ENCODE measurements at places on chromosomes 3 and 15.

GRCh38 chr15:62770752-62771151 is 271.8 kb upstream of the TPM1 start:
- DNase-seq: no peak

- no peak for DNase-seq
Observed at GRCh38 chr3:120908795-120909601, 993 bp downstream of the STXBP5L start.

DNA sequence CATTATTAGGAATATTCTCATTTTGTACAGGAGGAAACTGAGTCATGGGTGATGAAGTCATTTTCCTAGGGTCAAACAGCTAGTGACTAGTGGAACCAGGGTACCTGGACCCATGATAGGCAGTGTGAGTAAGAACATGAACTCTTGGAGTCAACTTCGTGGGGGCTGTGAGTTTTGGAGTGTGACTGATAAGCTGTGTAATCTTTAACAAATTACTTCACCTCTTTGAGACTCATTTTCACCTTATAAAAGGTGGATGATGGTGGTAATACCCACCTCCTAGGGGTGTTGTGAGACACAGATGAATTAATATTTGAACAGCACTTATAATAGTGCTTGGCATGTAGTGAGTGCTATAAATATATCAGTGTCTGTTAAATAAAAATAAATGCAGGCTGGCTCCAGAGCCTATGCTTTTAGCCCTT is 9.1 kb downstream of the SEMA6D start:
- DNase-seq: no peak

DNA sequence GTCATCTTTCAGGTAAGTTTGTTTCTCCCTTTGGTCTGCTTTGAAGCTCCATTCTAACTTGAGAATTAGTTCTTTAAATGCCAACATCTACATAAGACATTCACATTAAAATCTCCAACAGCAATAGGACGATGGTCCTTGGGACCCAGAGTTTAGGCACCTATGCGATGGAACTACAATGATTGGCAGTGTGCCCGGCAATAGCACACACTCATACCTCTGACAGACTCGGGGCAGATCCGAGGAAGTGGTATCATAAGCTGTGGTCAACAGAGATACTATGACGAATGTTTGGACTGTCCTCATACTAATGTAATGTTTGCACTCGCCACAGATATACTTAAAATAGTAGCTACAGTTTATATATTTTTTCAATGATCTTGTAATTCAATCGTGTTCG is 34.2 kb upstream of the NR2F2 start:
- DNase-seq: no peak

DNA sequence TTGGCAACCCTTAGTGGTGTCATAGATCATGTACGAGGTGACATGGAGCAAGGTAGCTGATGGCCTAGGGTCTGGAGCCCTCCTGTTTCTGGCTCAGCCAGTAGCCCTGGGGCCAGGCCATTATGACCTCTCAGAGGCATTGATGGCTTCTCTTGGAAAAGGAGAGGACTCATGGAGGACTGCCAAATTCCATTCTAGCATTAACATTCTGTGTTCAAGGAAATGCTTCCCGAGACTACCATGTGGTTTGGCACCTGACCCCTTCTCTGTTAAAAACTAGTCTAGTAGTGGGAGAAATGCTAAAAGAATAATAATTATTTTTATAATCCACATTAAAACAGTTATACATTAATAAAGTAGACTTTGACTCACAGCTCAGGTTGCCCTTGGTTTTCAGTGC is 40.2 kb upstream of the ADAMTSL3 start:
- DNase-seq: no peak

DNA sequence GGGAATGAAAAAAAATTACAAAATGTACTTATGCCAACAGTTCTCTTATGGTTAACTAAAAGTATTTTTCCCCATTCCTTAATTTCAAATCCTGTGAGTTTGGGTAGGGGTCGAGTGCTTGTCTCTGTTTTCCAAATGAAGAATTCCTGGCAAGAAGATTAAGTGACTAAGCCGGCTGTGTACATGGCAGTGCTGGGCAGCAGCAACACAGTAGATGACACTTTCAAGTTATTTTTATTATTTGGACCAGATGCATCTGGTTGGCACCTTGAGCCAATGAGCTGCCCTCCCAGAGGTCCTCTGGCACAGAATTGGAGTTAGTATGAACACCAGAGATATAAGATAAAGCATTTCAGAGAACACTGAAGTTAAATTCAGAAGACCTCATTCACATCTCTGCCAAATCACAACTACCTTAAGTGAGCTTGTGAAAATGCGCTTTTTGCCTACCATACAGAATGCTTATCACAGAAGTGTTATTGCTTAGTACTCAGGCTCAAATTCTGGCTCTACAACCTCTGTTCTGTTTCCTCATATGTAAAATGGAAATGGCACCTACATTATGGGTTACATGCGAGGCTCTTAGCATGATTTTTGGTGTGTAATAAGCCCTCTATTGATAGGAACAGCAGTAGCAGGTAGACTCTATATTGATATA is 256.9 kb downstream of the UBE2E2 start:
- no peak for DNase-seq

- no peak for DNase-seq
Observed at GRCh38 chr15:90211440-90212143, 10.5 kb downstream of the SEMA4B start.

- no peak for DNase-seq
Observed at GRCh38 chr15:31328969-31329639, 2.5 kb downstream of the KLF13 start.

GRCh38 chr3:37607604-37608003 is 254.1 kb upstream of the CTDSPL start:
- DNase-seq: no peak

- DNase-seq: no peak
Observed at GRCh38 chr3:60841355-60841754, 409.9 kb downstream of the FHIT start.

- DNase-seq: no peak
Observed at GRCh38 chr15:57440799-57441198, 64.5 kb downstream of the CGNL1 start.

DNA sequence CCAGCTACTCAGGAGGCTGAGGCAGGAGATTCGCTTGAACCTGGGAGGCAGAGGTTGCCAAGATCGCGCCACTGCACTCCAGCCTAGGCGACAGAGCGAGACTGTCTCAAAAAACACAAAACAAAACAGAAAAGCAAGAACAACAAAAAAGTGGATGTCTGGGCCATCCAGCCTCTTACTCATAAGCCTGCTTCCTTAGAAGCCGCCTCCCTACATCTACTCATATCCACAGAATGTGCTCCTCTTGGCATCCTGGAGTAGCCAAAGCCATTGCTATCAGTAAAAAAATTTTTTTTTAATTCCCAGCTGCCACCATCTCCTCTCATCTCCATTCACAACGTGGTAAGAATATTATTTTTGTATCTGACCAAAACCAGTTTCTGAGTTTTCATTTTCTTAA is 10.8 kb downstream of the ZSCAN2 start:
- DNase-seq: no peak

DNA sequence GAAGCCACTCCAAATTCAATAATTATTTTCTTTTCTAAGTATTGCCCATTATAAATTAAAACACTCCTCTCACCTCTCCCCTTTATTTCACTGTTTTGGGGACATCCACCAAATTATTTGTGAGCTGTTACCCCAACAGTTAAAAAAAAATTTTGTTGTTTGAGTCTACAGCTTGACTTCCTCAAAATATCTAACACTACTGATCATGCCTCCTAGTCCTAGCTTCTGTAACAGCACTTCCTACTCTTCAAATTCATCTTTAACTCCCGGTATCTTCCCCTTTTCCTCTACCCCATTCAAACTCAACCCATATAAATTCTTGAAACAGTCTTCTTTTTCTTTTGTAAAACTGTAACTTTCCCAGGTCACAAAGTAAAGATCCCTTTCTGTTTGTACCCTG is 15.9 kb downstream of the PARL start:
- no peak for DNase-seq

DNA sequence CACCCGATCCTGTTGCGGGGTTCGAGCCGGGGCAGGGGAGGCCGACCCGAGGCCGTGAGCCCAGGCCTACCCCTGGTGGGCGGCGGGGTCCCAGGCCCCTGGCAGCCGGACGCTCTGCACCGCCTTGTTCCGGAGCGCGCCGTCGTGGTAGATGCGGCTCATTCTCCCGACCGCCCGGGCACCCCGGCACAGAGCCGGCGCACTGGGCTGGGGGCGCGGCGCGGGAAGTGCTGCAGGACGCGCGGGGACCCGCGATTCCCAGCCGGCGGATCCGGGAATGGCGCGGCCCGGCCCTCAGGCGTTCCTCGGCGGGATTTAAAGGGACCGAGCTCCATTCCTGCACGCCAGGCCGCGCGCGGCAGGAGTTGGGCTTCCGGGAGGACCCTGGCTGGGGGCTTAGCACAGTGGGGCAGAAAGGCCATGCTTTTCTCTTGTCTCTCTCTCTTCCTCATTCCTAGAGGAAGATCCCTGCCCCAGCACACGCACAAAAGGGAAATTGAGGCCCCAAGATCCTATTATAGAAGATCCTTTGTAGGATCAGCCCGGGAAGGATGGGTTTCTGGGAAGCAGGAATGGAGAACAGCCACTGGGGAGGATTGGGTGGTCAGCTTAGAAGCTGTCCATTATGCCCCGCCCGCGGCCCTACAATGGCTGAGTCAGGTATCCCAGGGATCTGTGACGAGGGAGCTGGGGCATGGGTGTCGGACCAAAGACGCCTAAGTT is at the start of gene ARPIN:
Gene ARPIN, minus strand, starts transcription at position 279 of the 723 bp plus-strand sequence. Its CDS starts 117 bp downstream, at position 162.
- DNase-seq: no peak

Data from stimulated activated CD4-positive, alpha-beta T cell treated with anti-CD3 and anti-CD28 coated beads, TNF-alpha, amount 100 ng/mL, for 24 hours (primary cell).